T-cell (primary cell): ENCODE measurements at places on chromosomes 13 and 19.

DNA sequence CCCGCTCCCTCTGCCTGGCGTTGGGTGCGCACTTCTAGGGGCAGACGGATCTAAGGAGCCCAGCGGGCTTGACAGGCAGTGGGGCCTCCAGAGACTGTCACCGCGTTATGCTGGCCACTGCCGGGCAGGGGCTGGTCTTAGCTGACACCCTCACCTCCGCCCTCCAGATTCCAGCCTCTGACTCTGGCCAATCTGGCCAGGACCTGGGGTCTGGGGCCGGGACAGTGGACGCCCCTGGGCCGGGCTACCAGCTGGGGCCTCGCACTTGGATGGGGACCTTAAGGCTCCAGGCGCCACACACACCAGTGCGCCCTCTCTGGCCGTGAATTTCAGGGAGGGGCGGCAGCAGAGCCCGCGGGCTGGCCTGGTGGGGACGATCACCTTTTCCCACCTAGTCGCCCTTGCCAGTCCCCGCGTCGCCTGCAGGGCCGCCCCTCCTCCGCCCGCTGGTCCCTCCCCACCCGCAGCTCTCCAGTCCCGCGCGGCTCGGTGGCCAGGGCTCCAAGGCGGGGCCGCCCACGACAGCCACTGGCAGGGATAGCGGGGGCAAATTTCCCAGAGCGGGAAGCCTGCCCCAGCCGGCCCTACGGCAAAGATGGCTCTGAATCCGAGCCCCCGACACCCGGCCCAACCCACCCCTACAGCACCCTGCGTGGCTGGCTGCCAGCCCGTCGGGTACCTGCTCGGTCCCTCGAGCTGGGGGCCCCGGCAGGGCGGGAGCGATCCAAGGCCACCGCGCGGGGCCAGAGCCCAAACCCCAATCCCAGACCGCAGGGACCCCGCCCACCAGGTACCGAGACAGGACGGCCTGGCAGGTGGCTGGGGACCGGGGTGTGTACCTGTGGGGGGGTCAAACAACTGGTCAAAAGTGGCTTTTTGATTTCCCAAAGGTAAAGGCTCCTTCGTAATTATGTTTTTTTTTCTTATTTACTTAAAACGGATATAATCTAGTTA, 6.1 kb upstream of the ZNF98 start:
- DNase-seq: no peak

GRCh38 chr13:50942630-50943311, 33.2 kb downstream of the RNASEH2B start:
- DNase-seq: no peak

- no peak for DNase-seq
These were observed 47.9 kb downstream of the DCT start for GRCh38 chr13:94431574-94431973.

DNA sequence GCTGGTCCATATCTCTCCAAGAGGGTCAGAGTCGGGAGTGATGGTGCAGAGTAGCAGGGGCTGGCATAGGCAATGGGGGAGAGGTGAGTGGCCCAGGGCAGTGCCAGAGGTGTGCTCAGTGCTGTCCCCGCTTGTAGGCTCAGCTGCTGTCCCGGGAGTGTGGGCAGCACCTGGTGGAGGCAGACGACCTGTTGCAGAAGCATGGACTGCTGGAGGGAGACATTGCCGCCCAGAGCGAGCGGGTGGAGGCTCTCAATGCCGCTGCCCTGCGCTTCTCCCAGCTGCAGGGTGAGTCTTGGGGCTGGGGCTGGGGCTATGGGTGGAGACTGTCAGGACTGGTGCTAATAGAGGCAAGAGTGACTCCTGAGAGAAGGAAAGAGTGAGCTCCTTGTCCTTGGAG, 39.3 kb downstream of the SPTBN4 start:
- no peak for DNase-seq

DNA sequence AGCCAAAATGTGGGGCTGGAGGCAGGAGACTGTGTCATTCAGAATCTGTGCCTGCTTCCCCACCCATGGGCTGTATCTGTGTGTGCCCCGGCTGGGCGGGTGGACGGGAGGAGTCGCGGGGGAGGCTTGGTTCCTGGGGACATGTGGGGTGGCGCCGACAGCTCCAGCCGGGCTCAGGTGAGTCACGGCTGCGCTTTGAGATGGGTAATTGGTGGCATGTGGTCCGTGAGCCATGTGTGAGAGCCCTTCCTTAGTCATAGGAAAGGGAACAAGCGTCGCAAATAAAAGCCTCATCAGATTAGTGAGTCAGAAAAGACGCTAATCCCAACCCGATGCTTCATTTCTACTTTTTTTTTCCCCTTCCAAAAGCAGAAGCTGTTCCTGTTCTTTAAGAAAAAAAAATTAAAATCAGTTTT, 118.6 kb upstream of the ZNF536 start:
- DNase-seq: no peak

GRCh38 chr19:5115351-5115750, 146.4 kb downstream of the KDM4B start:
- no peak for DNase-seq

DNA sequence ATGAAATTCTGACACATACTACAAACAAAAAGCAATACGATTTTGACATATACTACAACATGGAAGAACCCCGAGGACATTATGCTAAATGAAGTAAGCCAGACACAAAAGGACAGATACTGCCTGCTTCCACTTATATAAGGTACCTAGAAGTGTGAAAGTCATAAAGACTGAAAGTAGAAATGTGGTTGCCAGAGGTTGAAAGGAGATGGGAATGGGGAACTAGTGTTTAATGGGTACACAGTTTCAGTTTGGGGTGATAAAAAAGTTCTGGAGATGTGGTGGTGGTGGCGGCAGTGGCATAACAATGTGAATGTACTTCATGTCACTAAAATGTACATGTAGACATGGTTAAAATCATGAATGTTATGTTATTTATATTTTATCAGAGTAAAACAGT, 12.1 kb upstream of the NDFIP2 start:
- DNase-seq: no peak

DNA sequence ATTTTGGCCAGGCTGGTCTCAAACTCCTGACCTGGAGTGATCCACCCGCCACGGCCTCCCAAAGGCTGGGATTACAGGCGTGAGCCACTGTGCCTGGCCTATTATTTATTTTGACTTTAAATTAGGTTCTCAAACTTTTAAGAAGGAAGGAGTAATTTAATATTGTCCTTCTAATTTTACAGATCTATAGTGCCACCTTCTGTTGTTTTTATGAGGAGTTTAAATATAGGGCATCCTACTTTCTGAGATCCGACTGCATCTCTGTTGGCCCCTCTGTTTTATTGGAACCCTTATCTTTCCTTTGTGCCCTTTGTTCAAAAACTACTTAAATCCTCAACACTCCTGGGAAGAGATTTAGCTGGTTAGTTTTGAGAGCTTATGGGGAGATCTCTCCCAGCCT, 25.4 kb upstream of the ZMYM5 start:
- DNase-seq: no peak

- no peak for DNase-seq
These were observed 201.4 kb downstream of the PCCA start for GRCh38 chr13:100290165-100290801.

GRCh38 chr13:44489751-44490150, 86.4 kb downstream of the TSC22D1 start:
- no peak for DNase-seq

DNA sequence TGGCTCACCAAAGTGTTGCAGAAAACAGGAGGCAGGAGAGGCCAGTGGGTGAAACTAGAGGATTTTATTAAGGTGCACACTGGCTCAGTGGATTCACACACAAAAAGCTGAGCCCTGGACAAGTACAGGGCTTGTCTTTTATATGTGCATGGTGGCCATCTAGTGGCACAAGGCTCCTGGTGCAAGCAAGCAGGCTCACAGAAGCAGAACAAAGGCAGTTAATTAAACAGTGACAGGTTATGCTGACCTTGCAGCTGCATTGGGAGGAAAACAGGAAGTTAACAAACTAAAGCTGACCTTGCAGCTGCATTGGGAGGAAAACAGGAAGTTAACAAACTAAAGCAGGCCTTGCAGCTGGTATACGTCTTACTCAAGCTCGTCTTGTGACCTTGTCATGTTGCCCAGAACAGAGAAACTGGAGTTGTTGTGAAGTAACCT, 65.3 kb upstream of the ZNF681 start:
- DNase-seq: peak; percentile 2

- no peak for DNase-seq
These were observed 160.5 kb downstream of the DLEU7 start for GRCh38 chr13:50682966-50683365.

DNA sequence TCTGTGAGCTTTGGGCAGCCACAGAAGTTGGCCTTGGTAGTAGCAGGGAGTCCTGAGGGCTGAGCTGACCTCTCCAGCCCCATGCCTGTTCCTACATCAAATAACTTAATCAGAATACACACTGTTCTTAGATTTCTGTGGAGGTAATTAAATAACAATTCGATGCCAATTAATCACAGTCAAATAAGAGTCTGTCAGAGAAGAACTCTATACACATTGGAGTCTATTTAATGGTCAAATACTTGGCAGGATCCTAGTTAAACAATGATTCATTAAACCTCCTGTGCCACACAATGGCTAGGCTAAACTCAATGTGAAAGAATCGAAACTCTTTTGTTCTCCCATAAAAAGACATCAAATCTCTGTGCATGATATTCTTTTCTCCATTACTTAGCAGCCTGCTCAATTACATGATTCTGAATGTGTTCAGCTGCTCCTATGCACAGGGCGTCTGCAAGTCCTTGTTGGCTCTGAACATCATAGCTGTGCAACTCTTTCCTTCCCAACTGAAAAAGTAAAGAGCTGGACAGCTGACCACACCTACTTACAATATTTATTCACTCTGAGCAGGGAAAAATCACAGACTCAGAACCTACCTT, 173.1 kb downstream of the ABCC4 start:
- DNase-seq: no peak

DNA sequence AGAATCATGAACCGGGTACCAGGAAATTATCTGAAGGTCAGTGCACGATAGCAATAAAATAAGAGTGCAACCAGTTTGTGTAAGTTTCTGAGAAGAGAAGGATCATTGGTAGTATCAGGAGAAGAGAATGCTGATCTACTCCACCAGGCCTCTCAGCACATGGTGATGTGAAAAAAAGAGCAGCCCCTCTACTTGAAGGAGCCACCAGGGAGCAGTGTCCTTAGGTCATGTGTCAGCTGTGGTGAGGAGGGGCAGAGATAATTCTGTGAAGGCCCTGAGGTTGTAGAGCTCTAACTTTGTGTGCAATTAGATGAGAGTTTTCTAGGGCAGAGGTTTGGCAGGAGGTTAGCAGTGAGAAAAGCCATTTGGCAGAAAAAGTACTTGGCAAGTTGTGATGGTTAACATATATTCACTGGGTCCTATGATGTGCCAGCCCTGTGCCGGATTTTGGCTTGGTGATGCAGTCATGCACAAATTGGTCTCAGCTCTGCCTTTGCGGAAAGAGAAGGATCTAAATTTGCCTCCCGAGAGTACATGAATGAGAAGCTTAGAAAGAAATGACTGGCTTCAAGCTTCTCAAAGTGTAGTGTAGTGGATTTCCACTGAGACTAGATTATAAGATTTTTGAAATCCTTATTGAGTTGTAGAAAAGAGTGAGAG, 19.2 kb upstream of the ZC3H13 start:
- DNase-seq: no peak

DNA sequence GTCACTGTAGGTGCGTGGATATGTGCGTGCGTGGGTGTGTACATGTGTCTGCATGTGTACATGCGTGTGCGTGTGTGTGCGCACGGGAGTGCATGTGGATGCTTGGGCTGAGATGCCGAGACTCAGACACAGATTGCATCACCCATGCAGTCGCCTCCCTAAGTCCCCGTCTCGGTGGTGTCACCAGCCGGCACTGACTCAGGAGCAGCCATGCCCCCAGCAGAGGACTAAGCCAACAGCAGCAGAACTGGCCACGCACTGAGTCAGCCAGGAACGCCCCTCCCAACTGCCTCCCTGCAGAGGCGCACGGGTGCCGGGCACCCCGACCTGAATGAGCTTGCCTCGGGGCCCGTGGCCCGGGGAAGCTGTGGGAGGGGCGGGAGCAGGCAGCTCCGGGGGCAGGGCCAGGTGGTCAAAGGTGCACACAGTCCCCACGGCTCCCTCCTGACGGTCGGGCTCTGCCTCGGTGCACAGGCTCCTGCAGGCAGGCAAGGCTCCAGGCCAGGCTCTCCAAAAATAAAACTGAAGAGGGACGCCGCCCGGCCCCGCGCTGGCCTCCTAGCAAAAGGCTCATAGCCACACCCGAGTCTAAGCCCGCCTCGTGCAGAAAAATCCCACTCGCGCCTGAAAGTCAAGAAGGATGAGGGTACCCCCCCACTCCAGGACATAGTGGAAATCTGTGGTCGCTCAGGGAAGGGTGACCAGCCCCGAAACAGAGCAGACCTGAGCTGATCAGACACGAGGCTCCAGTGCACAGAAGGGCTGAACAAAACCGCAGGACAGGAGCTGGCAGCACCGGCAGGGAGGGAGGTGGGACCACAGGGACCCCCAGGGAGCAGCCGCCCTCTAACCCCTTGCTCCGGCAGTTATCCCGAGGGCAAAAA, 49.2 kb downstream of the GADD45B start:
- no peak for DNase-seq

- no peak for DNase-seq
These were observed 9.7 kb downstream of the CLEC4G start for GRCh38 chr19:7722231-7722651.

DNA sequence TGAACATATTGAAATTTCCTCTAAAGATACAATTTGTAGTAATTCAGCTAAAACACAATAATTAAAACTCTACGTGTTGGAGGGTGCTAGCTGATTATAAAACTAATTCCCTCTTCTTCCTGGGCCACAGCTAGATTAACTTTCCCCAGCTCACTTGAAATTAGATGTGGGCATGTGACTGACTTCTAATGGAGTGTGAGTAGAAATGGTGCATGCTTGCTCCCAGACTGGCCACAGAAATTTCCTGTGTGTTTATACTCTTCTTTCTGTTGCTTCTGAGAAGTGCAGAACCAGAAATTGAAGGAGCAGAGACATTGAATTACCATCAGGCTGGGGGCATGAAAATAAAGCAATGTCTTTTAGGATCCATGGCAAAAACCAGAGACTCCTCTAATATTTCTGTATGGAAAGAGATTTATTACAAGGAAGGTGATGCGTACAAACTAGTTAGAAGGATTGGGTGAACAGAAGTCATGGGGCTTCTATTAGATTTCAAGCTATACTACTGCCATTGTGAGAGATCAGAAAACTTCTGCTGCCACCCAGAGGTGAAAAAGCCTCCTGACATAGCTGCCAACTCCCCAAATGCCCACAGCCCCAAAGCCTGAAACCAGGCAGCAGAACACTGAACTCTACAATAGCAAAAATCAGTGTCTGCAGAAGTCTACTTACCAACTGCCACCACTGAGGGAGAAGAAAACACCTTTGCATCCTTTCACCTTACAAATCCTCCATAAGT, 379.2 kb upstream of the MIR17HG start:
- DNase-seq: no peak

- DNase-seq: no peak
These were observed 26.6 kb downstream of the SIGLEC7 start for GRCh38 chr19:51168564-51169282.

GRCh38 chr19:40921005-40921897, 39.2 kb upstream of the CYP2A7 start:
- no peak for DNase-seq

DNA sequence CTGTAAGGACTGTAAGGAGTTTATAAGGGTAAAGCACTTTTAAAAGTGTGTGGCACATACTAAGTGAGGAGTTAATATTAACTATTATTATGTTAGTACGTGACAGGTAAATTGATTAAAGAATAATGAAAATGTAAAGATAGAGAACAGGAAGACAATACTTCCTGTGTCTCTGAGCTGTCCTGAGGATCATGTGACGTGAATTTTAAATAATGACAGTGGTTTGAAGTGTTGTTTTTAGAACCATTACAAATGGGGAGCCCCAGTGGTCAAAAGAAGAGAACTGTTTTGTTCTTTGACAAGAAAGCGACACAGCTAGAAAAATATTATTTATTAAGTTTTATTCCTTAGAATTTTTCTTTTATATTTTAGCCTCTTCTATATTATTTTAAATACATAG, 241.2 kb upstream of the STARD13 start:
- no peak for DNase-seq
